ENCODE measurements at places on chromosomes 3 and 15. TPM values are rescaled to one million over a fixed set of nuclear protein-coding genes. Genes with fewer than 3 reads are reported as not detected.

Gene GOLGA8N
- 3.6 TPM for total RNA-seq

Gene SERF2
- total RNA-seq, result 1,868 TPM

Gene LYZL4
- total RNA-seq, result not detected

Gene UBR1
- total RNA-seq, result 12.5 TPM

Gene CXCR6
- not detected for total RNA-seq

Gene FRMD4B
- 4.1 TPM for total RNA-seq

Gene CD80
- not detected for total RNA-seq

Gene PLA2G4B
- 0.94 TPM for total RNA-seq

Gene ZNF660
- 0.94 TPM for total RNA-seq

Gene PIK3CA
- 18.6 TPM for total RNA-seq

Gene ARRDC4
- 9.8 TPM for total RNA-seq

Gene CSPG4
- total RNA-seq, result 11.3 TPM

Gene UQCRC1
- 130 TPM for total RNA-seq

Gene ZBBX
- total RNA-seq, result not detected

Gene PLIN1
- total RNA-seq, result 15.8 TPM

Gene ELL3
- 0.37 TPM for total RNA-seq

Gene NUP210
- not detected for total RNA-seq

Gene TMCO5A
- not detected for total RNA-seq

Gene EXOSC7
- 37.3 TPM for total RNA-seq

Gene CLSTN2
- total RNA-seq, result 5.6 TPM

Gene RTP1
- total RNA-seq, result not detected

Gene C3orf20
- total RNA-seq, result not detected

Gene TTC21A
- total RNA-seq, result 0.64 TPM

Gene XCR1
- not detected for total RNA-seq

Gene ARID3B
- total RNA-seq, result 0.29 TPM

Gene FBXL22
- not detected for total RNA-seq

Gene BCL2A1
- not detected for total RNA-seq

Gene RNU6-1
- total RNA-seq, result not detected

Gene LHFPL4
- 0.29 TPM for total RNA-seq

Gene GPR171
- total RNA-seq, result not detected

Gene TRIM59
- total RNA-seq, result 5.6 TPM

Gene FSIP1
- 0.25 TPM for total RNA-seq

Gene B3GNT5
- total RNA-seq, result 8.2 TPM

Gene CLDN11
- total RNA-seq, result 96.8 TPM

Gene COLQ
- total RNA-seq, result 1.6 TPM

Gene IL5RA
- not detected for total RNA-seq

Gene CPN2
- not detected for total RNA-seq

Gene GOLGA8G
- total RNA-seq, result not detected

Gene ITGA11
- 20.8 TPM for total RNA-seq

Gene SUCNR1
- total RNA-seq, result not detected

Gene LDHAL6B
- not detected for total RNA-seq

Gene BNC1
- 0.68 TPM for total RNA-seq
